ENCODE measurements at places on chromosomes 7 and 10. TPM values are rescaled to one million over a fixed set of nuclear protein-coding genes. Genes with fewer than 3 reads are reported as not detected.

DNA sequence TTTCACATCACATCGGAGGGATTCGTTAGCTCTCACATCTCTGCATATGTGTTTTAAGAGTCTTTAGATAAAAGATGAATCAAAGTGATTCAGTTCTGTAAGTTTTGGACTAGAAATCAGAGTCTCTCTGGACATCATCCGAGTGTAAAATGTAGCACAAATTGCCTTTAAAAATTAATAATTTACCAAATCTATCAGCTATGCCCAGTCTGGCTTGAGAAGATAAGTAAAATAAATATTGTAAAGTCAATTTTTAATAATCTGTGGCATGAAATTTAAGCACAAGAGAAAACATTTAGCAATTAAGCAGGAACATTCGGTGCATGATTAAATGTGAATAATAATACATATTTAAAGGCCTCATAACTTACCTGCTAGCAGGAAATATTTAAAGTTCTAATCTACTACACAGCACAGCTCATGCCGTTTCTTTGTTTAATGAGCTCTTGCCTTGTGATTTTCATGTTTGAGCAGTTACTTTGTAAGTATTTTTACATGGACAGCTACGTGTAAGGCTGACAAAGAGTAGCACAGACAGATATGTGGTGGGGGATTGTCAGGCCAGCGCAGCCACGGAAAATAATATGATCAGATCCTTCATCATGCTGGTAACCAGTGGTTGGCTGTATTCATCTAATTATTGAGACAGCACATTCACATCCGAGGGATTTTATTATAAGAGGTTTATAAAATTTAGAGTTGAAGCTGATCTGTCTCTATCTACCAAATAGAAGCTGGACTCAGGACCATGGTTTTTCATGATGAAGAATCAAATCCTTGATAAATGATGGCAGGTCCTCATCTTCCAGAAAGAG, 317.3 kb downstream of the ADARB2 start:
- H3K4me1 ChIP-seq, result peaks cover 3% of the 10 kb centered on the region
- no peak for DNase-seq
- H3K36me3 ChIP-seq, result no peaks in the 10 kb centered on the region
- peaks cover 21% of the 10 kb centered on the region for H3K27me3 ChIP-seq

- H3K27me3 ChIP-seq, result no peaks in the 10 kb centered on the region
- no peaks in the 10 kb centered on the region for H3K36me3 ChIP-seq
- no peak for DNase-seq
- peaks cover 5% of the 10 kb centered on the region for H3K4me1 ChIP-seq
Measured at GRCh38 chr7:7103343-7104313, 78.7 kb upstream of the C1GALT1 start.

DNA sequence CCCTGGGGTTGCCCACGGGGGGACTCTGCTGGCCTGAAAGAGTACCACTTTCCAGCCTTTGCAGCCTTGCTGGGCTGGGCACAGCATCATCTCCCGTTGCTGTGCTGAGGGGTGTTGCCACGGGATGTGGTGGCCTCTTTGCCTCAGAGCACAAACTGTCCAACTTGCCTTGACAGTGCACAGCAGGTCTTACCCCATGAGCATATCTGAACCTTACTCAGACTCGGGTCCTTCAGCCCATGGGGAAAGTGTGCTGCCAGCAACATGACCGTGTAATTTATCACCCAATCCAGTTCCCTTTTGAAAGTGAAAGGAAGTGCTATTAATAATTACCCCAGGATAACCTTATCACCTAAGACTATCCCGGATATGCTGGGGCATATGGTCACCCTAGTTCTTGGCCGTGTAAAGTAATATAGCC, 46.8 kb downstream of the TBXAS1 start:
- H3K27ac ChIP-seq, result peak overlapping the region; percentile 99
- no peaks in the 10 kb centered on the region for H3K27me3 ChIP-seq
- peak; percentile 82 for DNase-seq
- peak overlapping the region; percentile 65 for H3K4me3 ChIP-seq
- H3K36me3 ChIP-seq, result peaks cover 39% of the 10 kb centered on the region

- H3K36me3 ChIP-seq, result no peaks in the 10 kb centered on the region
- peaks cover 16% of the 10 kb centered on the region for H3K4me1 ChIP-seq
- no peak overlapping the region for H3K4me3 ChIP-seq
- no peak for DNase-seq
Measured at GRCh38 chr7:30252885-30253795, 31.3 kb upstream of the ZNRF2 start.

GRCh38 chr7:102008535-102009262, 191.3 kb downstream of the CUX1 start:
- no peak overlapping the region for H3K4me3 ChIP-seq
- no peaks in the 10 kb centered on the region for H3K36me3 ChIP-seq
- DNase-seq, result no peak
- H3K4me1 ChIP-seq, result no peaks in the 10 kb centered on the region
- no peak overlapping the region for H3K27ac ChIP-seq

- H3K4me3 ChIP-seq, result no peak overlapping the region
- peaks cover 25% of the 10 kb centered on the region for H3K27me3 ChIP-seq
- no peaks in the 10 kb centered on the region for H3K36me3 ChIP-seq
- H3K4me1 ChIP-seq, result no peaks in the 10 kb centered on the region
Measured at GRCh38 chr7:134823400-134823799, 44.0 kb downstream of the CALD1 start.

GRCh38 chr7:128841921-128842673, 11.9 kb downstream of the FLNC start:
- no peaks in the 10 kb centered on the region for H3K27me3 ChIP-seq
- H3K27ac ChIP-seq, result no peak overlapping the region
- no peak overlapping the region for H3K4me3 ChIP-seq
- no peak for DNase-seq
- H3K36me3 ChIP-seq, result no peaks in the 10 kb centered on the region

DNA sequence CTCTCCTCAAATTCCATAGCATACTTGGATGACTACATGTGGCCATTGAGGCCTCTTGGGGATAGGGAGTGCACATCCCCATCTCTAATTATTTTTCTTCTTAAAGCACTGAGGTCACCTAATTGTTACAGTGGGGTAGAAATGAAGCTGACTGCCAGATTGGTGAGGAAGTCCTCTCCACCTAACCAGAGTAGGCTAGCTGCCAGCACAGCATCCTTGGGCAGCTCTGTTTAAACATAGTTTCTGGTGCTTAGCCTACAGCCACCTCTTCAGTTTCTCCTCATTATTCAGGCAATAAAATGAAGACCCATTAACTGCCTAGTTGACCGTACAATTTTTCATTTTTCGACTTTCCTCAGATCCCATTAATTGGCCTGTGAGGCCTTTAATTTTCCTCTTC, 104.6 kb downstream of the MLLT10 start:
- DNase-seq, result no peak
- H3K27me3 ChIP-seq, result no peaks in the 10 kb centered on the region
- no peak overlapping the region for H3K4me3 ChIP-seq
- H3K27ac ChIP-seq, result no peak overlapping the region
- H3K4me1 ChIP-seq, result peaks cover 24% of the 10 kb centered on the region
- H3K36me3 ChIP-seq, result peaks cover 16% of the 10 kb centered on the region

GRCh38 chr7:136036336-136036735, 59.2 kb upstream of the MTPN start:
- H3K4me1 ChIP-seq, result no peaks in the 10 kb centered on the region
- no peaks in the 10 kb centered on the region for H3K27me3 ChIP-seq
- DNase-seq, result no peak
- no peak overlapping the region for H3K27ac ChIP-seq
- H3K4me3 ChIP-seq, result no peak overlapping the region

GRCh38 chr10:86804805-86805204, 48.4 kb downstream of the BMPR1A start:
- H3K36me3 ChIP-seq, result no peaks in the 10 kb centered on the region
- no peak overlapping the region for H3K4me3 ChIP-seq
- no peaks in the 10 kb centered on the region for H3K4me1 ChIP-seq
- no peak for DNase-seq

The COBL gene
- total RNA-seq, result not detected

All from natural killer cell treated with Interleukin-12 subunit alpha and Interleukin-12 subunit beta and Interleukin-15 and Interleukin-18, amount 100 ng/mL, for 72 hours (primary cell).